Stimulated activated naive CD4-positive, alpha-beta T cell treated with Interleukin-2 at 50 U/mL for 16 hours (primary cell): ENCODE measurements at places on chromosomes 11 and 22.

- DNase-seq: no peak
Measured at GRCh38 chr11:69120096-69120875, 35.4 kb upstream of the SMIM38 start.

- DNase-seq: no peak
Measured at GRCh38 chr11:114401311-114401710, 845 bp downstream of the RBM7 start.

- DNase-seq: no peak
Measured at GRCh38 chr11:58334708-58335107, 24.2 kb downstream of the OR5B17 start.

- no peak for DNase-seq
Measured at GRCh38 chr11:62186195-62186594, 3.8 kb upstream of the SCGB1D1 start.

DNA sequence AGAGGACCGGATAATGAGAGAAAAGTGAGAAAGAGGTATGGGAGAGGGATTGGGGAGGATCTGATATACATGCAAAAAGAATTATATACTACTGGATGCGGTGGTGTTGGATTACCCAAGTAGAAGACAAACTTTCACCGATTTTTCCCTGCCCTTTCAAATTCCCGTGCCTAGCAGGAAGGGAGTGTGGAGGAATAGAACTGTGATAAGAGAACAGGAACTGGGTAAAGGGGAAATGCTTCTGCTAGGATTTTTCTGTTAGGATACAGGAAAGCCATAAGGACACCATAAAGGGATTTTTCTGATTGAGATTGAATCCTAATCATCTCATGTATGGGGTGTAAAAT lies 480 bp upstream of the MTMR2 start:
- DNase-seq: no peak

- no peak for DNase-seq
Measured at GRCh38 chr22:35172442-35172841, 84.9 kb upstream of the HMGXB4 start.

DNA sequence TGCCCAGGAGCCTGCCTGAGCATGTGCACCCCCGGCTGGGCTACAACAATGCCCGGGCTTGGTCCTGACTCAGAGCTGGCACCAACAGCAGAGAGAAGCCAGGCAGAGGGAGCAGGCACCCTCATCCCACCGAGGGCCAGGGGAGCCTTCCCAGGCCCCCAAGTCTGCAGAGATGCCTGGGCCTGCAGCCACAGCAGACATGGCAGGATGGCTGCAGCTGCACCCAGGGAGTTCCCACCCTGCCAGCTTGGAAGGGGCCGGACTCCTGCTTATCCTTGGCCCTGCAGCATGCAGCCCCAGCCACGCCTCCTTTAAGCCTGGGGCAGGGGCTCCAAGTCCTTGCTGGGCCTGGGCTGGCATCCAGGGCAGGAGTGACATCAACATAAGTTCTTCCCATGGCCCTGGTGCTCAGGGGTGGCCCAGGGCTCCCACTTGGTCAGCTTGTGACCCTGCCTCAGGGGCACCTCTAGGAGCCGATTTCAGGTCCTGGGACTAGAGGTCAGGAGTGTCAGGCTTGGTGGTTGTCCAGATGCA lies 26.7 kb downstream of the OR10D3 start:
- no peak for DNase-seq

DNA sequence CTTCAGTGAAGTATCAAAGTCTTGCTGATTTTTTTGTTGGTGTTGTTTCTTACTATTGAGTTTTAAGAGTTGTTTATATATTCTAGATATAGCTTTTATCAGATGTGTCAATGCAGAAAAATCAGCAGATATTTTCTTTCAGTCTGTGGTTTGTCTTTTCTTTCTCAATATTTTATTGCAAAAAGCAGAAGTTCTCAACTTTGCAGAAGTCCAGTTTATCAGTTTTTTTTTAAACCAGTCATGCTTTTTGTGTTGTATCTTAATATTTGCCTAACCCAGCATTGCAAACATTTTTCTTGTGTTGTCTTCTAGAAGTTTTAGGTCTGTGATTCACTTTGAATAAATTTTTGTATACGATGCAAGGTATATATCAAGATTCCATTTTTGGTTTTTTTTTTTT lies 7.0 kb downstream of the ASRGL1 start:
- DNase-seq: no peak

DNA sequence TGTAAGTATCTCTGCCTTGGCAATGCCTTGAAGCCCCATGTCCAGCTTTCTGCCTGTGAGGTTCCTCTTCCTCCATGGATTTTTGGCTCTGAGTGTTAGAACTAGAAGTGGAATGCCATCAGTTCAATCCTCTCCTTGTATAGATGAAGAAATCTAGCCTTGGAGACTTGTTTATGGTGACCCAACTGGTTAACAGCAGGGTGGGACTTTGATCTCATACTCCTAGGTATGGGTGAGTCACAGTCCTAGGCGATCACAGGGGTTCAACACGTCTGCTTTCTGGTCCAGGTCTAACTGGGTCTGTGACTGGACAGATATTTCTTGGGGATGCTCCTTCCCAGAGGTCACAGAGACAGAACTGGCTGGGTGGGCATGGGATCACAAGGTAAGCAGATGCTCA lies 9.2 kb upstream of the MTFP1 start:
- no peak for DNase-seq
